ENCODE measurements at places on chromosomes 3 and 15.

DNA sequence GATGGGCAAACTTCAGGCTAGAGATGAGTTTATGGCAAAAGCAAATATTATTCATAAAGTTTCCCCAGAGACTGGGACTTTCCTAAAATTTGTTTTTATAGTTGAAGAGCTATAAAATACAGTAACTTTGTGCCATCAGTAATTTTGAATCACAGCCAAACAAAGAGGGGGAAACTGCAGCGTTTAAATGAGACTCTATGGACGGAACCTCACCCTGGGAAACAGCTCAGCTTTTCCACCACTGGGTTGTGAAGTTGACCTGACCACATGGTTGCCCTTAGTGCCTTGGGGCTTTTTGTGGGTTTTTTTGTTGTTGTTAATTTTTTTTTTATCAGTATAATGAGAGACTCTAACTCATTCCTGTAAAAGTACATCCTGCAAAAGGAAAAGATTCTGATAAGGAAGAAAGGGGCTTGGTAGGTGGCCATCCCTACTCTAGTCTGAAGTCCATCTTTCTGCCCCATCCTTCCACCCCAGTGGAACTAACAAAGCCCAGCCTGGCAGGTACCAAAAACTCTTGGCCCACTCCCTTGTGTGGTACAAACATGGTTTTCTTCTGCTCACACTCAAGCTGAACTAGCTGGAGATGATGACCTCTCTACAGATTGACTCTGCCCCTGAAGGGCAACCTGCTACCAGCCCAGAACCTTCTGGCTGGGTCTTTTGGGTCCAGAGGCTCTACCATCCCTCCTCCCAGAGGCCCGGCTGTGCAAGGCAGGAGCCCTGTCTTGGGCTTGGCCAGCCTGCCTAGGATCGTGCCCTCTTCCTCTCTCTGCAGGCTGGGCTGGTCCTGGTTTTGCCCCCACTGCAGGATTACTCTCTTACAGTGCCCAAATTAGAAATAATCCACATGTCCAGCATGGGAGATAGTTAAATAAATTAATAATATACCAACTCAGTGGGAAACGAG, 41.2 kb downstream of the RLBP1 start:
- DNase-seq, result no peak

GRCh38 chr3:38740537-38740936, 75.5 kb downstream of the SCN10A start:
- no peak for DNase-seq

DNA sequence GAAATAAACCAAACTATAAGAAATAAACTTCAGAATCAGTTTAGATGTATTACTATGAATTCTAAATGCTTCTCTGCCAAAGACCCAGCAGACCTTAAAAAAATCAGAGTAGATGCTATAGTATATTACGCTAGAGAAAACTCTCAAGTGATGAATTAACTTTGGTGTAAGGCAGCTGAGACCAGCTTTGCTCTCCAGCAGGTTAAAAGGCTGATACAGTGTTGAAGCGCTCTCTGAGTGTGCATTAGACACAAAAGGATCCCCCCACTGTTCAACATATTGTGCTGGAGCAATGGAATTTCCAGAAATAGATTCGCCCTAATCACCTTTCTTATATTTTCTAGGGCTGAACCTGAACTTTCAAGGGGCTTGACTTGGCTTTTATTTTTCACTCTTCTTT, 190.0 kb downstream of the EFHB start:
- DNase-seq, result no peak

DNA sequence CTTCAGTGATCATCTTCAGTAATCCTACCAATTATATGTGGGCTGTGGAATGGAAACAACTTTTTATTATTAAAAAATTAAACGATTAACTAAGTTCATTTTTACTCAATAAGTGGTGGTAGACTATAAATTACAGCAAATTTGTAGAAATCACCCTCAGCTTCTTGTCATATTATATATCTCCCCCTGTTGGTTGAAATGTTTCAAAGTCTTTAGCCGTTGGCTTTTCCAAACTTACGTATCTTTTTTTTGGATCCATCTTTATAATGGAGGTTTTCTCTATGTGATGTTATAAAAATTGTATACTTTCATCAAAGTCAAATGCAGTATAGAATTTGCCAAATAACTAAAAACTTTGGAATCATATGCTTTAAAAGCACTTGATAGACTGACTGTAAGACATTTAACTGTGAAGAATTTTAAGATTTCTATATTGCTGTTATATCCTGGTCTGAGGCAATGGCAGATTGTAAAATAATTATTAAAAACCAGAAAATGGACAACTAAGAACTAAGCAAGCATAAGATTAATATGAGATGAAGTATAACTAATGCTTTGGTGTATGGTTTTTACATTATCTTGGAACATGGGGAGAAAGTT, 44.7 kb downstream of the ATP11B start:
- no peak for DNase-seq

DNA sequence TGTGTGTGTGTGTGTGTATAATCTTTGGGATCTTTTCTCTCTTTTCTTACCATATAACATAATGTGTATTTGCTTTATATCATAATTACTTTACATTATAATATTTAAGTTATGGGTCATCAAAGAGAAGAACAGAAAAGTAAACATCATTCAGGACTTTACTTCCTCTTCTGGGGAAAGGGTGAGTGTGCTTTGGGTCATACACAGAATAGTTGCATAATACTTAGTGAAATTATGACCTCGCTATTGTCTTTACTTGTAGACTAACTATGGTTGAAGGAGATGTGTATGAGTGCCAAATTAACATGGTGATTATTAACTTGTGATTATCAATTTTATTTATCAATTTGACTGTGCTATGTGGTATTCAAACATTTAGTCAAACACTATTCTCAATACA, 1086.9 kb downstream of the DIPK2A start:
- DNase-seq, result no peak

DNA sequence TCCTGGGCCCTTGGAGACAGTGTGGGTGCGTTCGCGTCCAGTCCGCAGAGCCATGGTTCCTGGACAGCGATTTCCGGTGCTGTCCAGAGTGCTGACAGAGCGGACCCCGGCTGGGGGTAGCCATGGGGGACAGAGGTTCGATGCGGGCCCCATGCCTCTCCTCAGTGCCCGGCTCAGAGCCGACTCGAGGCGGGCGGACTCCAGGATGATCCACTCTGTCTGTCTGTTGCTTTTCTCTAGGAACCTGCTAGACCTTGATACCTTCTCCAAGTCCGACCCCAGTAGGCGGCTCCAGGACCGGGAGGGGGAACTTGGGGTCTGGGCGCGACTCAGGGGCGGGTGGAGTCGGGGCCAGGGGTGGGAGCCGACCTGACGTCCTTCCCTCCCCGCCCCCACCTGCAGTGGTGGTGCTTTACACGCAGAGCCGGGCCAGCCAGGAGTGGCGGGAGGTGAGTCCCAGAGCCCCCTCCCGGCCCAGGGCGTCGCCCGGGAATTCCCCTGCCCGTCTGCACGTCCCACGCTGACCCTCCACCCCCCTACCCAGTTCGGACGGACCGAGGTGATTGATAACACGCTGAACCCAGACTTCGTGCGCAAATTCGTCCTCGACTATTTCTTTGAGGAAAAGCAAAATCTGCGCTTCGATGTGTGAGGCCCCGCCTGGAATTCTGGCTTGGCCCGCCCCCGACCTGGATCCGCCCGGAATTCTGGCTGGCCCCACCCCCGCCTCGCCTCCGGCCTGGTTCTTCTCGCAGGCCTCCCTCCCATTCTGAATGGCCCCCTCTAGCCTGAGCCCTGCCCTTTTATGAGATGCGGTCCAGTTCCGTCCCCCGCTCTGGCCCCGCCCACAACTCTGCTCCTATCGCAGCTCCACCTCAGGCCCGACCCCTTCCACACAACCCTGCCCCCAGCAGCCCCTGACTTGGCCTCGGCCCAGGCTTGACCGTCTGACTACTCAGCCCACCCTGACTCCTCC, 1.0 kb downstream of the CPNE9 start:
- DNase-seq, result peak; percentile 53

GRCh38 chr3:127472506-127472905, 118.0 kb downstream of the TPRA1 start:
- no peak for DNase-seq

All from GM12891 (cell line).